Right forelimb (tissue), 1 donor: ENCODE measurements at places on chromosomes 7 and 10.
A peak's percentile ranks its signal among the peaks of the same experiment; 100 is the strongest.

DNA sequence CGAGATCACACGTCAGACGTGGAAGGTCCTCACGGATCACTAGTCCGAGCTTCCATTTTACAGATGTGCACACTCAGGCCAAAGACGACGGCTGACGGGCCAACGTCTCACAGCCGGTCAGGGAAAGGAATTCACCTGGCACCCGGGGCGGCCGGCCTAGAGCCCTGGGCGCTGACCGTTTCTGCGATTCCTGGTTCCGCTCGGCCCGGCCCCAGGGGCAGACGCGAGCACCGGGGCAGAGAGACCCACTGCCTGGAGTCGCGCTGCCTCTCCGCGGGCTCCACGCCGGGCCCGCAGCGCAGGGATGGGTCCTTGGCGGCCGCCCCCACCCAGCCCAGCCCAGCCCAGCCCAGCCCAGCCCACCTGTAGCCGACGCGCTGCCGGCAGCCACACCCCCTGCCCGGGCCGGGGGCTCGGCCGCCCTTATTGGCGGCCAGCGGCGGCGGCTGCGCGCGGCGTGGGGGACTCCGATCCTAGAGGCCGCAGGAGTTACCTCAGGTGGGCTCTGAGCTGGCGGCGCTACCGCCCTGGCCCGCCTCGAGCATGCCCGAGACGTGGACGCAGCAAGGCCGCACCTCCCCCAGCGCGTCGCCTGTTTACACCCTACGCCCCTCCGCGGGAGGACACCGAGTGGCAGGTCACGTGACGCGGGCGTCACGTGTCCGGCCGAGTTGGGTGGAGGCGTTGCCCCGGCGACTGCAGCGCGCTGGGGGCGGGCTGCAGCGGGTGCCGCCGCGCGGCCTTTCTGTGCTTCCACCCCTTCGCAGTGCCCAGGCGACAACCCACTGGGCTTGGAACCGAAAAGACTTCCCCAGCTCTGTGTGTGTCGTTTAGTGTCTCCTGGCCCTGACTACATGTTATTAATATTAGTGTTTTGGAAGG lies 78.1 kb downstream of the ZFAND4 start:
- DNase-seq, result peak; percentile 95

- DNase-seq, result no peak
Observed at GRCh38 chr7:27639851-27640250, 22.8 kb downstream of the HIBADH start.

DNA sequence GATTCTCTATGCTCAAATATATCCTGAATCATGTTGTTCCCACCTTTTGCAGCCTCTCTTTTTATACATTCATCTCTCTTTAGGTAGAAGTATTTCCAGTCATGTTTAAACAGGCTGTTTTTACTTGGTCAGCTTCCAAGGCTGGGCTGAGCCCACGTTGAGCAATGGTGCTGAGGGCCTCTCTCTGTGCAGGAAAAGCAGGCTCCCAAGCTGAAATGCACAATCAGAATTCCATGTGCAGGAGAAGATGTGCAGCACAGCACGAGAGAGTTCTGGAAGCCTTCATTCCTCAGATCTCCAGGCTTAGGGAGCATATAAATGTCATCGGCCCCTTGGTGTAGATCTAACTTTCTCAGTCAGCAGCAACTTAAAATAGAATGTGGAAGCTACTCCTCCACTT lies 588.5 kb downstream of the TNS3 start:
- DNase-seq, result no peak

DNA sequence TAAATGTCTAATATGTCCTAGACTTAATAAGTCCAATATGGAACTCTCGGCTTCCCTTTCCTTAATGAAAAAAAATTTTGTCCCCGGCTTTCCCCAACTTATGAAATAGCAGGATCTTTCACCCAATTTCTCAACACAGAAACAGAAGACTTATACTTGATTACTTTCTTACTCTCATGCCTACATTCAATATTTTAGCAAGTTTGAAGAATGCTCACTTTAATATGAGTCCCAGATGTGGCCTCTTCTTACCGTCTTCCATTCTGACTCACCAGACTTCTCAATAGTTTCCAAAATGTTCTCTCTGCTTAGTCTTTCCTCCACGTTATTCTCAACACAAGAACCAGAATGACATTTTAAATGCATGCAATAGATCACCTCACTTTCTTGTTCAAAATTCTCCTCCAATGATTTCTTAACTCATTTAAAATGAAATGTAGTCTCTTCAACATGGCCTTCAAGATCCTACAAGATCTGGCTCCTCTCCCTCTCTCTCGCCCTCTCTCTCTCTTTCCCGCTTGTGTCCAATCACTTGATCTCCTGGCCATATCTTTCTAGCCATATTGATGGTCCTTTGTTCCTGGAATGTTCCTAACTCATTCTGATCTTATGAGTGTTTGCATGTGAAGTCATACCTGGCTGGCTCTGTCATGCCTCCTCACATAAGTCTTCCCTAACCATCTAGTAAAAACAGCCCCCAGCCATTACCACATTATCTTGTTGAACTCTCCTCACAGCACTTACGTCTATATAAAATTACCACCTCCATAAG lies 119.7 kb upstream of the FAM3C start:
- no peak for DNase-seq

- no peak for DNase-seq
Observed at GRCh38 chr10:91610444-91610843, 22.4 kb downstream of the PPP1R3C start.

DNA sequence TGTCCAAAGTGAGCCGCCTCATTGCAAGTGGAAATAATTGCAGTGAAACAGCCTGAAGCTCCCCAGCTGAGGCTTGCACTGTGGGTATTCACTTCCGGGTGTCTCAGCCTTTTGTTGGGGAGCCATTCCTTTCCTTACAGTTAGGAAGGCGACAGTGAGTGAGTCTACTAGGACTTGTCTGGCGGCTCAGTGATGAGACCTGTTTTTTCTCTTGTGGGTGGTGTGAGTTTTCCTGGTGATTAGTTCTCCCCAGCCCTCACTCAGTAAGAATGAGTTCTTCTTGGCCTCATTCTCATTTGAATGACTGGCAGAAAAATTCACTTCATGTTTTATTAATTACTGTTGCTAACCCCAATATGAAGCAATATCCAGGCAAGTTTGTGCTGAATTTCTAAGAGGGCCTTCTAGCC lies 2.6 kb downstream of the PGAM1 start:
- no peak for DNase-seq

- no peak for DNase-seq
Observed at GRCh38 chr10:49113741-49114141, 1.6 kb downstream of the VSTM4 start.

DNA sequence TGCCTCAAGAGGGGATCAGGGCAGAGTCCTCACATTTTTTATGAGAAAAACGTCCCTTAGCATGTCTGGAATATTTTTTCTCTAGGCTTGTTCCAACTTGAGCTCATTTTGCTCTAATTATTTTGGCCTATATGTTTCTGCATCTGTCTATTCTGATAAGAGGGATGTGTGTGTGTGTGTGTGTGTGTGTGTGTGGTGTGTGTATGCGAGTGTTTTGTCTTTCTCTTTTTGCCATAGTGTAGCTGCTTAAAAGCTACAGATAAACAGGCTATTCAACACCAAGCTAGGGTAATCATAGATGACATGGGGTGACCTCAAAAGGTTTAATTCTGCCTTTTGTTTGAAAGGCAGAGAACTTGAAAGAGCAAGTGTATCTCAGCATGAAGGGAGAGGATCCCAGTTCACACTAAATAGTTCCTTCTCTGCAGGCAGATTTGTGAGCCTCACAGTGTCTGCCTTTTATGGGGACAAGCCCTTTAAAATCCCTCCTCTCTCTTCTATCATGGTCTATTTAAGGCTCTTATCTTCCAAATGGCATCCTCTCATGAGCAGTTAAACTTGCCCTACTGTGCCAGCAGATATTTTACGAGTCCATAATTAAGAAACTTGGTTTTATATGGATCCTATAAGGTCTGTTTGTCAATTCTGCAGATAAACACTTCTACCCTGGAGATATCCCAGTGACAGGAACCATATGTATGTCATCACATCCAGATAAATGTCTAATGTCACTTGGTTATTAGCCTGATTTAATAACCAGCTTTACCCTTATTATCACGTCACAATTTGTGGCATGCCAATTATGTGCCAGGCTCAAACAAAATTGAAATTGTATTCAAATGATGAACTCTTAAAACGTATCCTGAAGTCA lies 202.9 kb upstream of the MTPN start:
- no peak for DNase-seq

GRCh38 chr10:76009531-76009930 lies 578.1 kb downstream of the LRMDA start:
- DNase-seq, result no peak

DNA sequence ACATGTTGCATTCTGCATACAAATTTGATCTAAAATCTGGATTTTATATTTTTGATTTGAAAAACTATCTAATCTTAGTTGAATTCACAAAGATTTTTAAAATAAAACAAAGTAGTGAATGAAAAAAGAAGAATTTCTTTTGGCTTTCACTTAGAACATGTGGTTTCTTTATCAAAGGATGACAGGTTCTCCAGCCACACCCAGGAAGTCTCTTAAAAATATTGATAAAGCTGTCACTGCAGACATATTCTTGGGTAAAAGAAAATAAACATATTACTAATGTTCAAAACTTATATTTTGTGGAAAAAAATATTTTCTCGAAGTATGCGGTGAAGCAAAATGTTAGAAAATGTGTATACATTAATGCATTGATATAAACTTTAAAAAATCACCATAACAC lies 44.3 kb downstream of the ARL4A start:
- no peak for DNase-seq

DNA sequence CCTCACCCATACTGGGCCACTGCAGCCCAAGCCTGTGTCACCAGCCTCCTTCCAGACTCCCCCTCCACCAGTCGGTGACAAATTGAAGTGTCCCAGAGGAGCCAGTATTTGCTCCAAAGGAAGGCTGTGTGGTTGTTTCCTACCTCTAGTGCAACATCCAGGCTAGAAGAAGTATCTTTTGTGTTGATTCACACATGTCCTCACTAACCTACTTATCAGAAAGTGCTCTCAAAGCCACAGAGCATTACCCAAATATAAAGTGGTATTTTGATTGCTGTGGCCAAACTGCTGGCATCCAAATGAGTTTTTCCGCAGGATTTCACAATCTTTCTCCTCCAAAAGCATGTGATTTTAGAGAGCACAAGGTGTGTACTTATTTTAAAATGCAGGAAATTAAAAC lies 134.8 kb downstream of the CUL2 start:
- DNase-seq, result no peak

DNA sequence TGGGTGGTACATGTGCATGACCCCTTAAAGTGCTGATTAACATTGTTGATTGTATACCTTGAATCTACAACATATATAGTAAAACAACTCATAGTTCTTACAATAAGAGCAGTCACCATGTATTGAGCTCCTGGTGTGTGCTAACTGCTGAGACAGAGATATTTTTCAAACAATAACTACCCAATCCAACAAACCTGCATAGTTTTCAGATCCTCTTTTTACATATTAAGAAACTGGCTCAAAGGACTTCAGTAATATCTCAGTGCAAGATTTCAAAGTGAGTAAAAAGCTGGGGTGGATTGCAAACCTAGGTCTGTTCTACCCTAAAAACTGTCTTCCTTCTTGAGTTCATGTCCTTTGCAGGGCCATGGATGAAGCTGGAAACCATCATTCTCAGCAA lies 272.2 kb downstream of the SNX13 start:
- DNase-seq, result no peak

- no peak for DNase-seq
Observed at GRCh38 chr7:75931680-75932079, 16.7 kb downstream of the POR start.

DNA sequence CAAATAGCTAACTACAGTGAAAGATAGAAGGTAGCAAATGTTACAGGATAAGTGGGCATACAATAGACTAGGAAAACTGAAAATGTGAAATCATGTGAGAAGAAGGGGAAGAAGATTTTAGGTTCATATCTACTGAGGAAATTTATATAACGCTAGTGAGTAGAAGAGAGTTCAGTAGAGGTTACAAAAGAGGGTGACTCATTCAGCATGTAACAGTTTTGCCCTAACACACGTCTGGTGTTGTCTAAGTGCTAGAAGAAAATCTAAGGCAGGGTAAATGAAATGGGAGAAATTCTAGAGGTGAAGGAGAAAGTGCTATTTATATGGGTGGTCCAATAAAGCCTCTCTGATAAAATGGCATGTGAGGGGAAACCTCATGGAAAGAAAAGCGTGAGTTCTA lies 731.4 kb upstream of the POT1 start:
- DNase-seq, result no peak

GRCh38 chr7:108012499-108013430 lies 9.8 kb upstream of the LAMB1 start:
- no peak for DNase-seq

DNA sequence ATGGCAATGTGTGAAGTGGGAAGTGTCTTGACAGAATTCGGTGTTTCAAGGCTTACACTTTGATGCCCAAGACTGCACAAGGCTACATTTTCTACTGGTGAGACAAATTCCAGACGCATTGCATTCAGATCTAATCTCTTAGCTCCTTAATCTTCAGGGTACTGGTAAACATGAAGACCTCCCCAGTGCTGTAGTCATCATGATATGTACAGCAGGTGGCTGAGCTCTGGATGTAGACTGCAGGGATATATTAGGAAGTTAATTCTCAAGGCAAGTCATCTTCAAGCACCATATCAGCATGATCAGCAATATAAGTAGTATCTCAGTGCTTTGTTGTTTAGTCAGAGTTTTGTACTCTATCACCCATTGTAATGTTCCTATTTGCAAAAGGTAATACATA lies 61.8 kb downstream of the IKZF1 start:
- DNase-seq, result no peak

- no peak for DNase-seq
Observed at GRCh38 chr7:135175931-135176330, 5.4 kb upstream of the CYREN start.

- DNase-seq, result no peak
Observed at GRCh38 chr7:84123965-84124547, 70.5 kb downstream of the SEMA3A start.

DNA sequence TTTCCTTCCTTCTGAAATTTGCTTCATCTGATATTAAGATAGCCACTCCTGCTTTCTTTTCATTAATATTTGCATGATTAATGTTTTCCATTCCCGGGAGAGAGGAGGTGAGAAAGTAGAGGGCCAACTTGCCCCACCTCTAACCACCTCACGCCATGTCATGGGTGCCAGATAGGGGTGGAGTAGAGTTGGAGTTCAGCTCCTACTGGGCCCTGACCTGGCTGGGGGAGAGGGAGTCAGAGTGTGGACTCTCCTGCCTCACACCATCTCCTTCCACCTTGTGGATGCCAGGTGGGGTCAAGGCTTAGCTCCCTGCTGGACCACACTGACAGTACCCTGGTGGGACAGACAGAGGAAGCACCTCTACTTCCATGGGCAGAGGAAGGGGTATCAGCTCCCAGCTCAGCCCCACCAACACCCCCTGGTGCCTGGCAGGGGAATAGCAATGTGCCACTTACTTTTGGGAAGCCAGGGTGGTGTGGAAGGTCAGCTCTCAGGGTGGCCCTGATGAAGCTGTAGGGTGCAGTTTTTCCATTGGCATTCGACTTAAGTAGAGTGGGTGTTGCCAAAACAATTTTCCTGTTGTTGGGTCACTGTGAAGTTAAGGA lies 28.0 kb downstream of the CHST12 start:
- no peak for DNase-seq

- DNase-seq, result no peak
Observed at GRCh38 chr7:78081888-78082287, 283.3 kb downstream of the PHTF2 start.

- DNase-seq, result no peak
Observed at GRCh38 chr10:33861016-33861704, 526.7 kb upstream of the NRP1 start.
